ENCODE measurements at places on chromosomes 16 and 17.

DNA sequence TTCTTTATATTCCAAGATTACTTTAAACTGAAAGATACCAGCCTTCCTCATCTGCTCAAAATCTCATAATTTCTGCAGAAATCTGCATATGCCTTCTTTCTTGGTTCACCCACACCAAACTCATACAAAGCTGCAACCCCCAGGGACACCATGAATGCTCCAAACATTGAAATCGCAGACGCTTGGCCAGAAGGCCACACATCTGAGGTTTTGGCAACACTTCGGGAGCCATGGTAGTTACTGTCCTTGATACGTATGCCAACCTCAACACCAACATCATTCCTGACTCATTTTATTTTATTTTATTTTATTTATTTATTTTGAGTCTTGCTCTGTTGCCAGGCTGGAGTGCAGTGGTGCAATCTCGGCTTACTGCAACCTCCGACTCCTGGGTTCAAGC is 11.8 kb downstream of the GSPT1 start:
- DNase-seq: no peak

DNA sequence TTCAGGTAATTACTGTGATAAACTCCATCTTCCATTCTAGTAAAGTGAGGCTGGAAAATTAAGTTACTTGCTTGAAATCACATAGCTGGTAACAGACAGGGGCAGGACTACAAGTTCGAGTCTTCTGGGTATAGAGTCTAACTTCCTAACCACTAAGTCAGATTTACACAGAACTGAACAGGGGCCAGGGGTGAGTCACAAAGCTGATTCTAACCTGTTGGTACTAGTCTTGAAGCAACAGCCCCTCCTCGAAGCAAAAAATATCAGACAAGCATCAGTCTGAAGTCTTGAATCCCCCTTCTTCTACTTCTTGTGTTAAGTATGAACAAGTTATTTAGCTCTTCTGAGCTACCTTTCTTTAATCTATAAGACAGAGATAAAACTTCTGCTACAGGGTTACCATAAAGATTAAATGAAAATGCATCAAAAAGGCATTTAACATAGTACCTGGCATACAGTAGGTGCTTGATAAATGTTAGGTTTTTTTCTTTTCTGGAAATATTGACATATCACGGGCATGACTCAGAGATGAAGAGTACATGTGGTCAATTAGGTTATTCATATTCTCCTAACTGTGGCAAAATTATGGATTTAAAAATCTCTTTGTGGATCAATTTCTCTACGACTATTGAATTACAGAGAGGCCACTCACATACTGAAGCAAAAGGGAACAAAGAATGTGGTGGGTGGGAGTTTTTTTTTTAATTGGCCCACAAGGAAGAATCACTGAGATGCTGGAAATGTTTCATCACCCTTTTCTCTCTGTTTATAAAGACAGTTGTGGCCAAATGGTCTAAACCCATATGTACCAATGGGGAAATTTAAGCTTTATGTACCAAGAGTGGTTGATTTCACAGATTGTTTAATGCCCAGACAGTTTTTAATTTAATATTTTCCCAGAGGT is 266.9 kb upstream of the DYNLRB2 start:
- DNase-seq: no peak

DNA sequence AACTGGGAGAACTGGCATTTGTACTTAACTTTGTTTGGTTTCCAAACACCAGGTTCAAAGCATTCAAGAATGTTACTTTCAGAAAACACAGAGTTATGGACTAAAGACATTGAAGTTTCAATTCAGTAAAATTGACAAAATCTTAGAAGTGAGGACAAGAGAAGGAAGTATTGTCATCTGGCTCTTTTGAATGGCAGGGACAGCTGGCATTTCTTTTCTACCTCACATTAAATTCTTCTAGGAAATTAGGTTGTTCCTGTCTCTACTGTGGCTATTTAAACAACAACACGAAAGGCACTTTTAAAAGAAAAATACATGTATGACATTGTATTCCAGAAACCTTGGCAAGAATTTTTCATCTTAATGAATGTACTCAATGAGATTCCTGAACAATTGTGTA is 600.0 kb upstream of the CA10 start:
- DNase-seq: no peak

GRCh38 chr16:27346819-27347218 is 33.0 kb downstream of the IL4R start:
- DNase-seq: no peak

DNA sequence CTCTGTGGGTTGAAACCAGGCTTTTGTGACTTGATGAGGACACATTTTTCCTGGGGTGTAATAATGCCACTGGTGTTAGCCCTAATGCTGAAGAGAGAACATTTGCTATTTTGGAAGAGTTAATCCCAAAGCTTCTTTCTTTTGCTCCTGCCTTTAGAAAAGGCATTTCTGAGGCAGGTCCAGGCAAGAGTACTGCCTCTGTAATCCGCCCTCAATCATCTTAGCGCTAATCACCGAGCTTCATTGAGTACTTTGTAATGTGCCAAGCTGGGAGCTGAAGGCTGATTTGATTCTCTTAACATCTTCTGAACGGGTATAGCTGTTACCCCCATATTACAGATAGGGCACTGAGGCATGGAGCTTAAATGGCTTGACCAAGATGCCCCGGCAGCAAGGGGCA is 60.3 kb downstream of the AKAP1 start:
- no peak for DNase-seq

DNA sequence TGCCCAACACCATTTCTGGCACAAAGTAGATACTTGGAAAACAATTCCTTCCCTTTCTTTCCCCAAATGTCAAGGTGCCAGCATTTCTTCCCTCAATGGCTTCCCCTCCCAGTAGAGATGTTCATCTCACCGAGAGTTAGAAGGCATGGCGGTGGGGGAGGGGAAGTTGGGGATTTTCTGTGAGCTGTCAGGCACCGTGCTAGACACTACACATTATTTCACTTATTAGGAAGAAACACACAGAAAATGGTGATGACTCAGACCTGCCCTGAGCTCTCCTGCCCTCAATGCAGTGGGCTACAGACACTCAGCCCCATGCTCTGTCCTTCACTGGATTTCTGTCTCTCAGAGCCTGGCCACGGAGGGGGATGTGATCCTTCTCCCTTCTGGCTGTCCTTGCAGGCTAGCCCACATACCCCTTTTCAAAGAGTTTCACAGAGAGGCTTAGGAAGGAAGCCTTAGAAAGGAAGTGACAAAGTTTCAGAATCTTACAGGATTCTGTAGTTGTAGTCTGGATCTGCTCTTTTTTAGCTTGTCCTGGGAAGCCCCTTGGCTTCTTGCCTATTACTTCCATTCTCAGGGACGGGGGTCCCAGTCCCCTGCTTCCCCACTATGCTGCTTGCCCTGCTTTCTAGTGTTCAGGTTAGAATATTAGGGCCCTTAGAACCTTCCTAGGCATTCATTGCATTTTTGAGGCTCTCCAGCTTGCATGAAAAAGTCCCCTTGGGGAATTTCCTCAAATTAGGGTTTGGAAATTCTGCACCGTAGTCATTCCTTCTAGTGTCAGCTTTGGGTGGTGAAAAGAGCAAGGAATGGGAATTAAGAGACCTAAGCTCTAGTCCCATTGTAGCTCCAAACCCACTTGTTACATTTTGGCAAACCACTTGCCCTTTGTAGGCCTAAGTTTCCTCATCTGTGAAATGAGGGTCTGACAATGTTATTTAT is 12.2 kb upstream of the CCL5 start:
- DNase-seq: no peak

DNA sequence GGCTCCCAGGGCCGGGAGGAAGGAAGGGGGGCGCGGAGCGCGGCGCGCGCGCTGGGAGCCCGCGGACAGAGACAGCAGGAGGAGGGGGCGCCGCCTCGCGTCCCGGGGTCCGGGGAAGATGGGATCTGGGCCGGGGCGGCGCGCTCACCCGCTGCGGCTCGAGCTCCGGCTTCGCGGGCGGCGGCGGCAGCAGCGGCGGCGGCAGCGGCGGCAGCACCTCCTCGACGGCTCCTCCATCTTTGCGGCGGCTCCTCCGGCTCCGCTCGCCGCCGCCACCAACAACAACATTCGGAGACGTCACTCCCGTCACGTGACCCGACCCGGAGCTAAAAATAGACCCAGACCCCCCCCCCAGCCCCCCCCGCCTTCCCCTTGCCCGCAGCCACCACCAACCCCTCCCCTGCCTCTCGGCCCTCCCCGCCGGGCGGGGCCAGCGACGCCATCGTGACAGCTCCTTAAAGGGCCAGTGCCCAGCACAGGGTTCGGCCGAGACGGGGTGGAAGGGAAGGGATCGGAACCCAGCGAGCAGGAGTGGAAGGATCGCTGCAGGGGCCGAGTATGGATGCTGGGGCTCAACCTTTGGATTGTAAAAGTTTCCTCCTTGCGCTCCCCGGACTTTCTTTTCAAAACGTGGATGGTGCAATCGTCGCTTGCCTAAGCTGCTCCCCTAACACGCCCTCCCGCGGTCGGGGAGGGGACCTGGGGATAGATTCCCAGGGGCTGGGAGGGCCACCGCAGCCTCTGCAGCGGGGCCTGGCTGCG is at the start of gene HDAC5:
Gene HDAC5 (minus strand): TSS at position 286 of the 762 bp plus-strand sequence. CDS start 6,126 bp downstream, outside the sequence.
- peak; percentile 92 for DNase-seq

- DNase-seq: no peak
Observed at GRCh38 chr17:63558441-63558840, 8.2 kb downstream of the DCAF7 start.
